IPS-NIHi11 (cell line): ENCODE measurements at places on chromosomes 1 and 21.

DNA sequence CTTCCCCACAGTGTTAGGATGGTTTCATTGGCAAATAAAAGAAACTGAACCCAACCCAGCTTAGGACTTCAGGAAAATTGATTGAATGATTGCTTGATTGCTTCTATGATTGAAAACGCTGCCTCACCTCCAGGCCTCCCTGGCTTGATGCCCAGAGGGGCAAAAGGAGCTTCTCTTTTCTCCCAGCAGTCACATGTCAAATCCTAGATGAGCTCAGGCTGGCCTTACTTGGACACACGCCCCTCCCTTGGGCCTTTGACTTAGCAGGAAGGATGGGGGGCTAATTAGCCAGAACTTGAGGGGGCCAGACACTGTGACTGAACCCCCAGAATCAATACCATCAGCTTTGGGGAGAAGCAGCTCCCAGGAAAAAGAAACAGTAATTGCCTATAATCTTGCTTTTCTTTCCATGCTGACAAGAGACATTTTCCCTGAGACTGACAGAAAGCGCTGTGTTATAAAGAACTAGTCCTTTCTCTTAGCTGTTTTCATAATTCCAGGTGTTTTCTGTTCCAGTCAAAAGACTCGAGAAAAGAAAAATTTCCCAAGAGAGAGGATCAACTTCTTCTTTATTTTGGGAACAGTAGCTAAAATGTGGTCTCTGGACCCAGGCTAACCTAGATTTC lies 50.8 kb upstream of the ATP5PO start:
- no peak for DNase-seq

DNA sequence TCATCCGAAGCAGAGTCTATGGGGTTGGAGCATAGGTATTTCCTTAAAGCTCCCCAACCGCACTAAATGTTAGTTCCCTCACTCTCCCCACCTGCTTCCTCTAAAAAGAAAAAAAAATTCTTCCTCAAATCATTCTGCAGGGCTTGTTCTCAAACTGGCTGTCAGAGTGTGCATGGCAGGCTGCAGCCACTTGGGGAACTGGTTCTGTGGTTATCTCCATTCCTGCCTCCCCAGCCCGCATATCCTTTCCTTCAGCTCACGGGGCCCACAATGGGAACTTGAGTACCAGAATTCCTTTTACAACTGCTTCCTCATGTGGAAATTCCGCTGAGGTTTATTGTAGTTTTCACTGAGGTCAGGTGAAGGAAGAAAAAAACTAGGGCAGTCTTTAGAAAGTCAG lies 159.2 kb downstream of the PIGK start:
- DNase-seq = peak; percentile 50

GRCh38 chr21:33820798-33821197 lies 94.8 kb downstream of the ATP5PO start:
- DNase-seq = no peak

- no peak for DNase-seq
Measured at GRCh38 chr21:46033410-46034400, 52.1 kb downstream of the COL6A1 start.

DNA sequence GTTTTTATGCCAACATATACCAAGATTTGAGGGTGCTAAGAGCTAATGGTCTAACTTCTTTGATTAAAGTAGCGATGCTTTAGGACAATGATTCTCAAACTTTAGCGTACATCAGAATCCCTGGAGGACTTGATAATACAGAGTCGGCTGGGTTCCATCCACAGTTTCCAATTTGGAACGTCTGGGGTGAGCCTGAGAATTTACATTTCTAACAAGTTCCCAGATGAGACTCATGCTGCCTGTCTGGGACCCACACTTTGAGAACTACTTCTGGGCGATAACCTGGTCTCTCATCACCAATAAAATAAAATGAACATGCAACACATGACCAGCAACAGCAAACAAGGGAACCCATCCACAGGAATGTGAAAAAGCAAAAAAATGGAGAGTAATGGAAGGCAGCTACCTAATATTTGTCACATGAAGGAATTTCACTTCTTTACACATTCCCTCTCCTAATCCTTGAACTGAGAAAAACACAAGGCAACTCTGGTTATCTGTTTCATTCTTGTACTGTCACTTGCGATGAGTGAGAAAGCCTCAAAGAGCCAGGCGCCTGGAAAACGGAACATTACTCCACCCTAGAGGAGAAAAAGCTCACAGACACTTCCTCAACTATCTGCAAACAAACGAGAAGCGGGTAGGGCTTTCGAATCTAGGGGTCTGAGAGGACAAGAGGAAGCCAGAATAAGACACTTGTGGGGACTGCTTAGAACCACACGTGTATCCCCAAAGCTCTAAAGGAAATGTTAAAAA lies 14.0 kb downstream of the HSF2BP start:
- DNase-seq = peak; percentile 24

- no peak for DNase-seq
Measured at GRCh38 chr1:170776777-170777176, 112.8 kb downstream of the PRRX1 start.

GRCh38 chr1:243409284-243409683 lies 153.4 kb downstream of the SDCCAG8 start:
- DNase-seq = no peak

GRCh38 chr1:61093525-61094137 lies 11.3 kb downstream of the NFIA start:
- DNase-seq = no peak

GRCh38 chr1:226063977-226064815 lies 1.7 kb downstream of the H3-3A start:
- DNase-seq = no peak

GRCh38 chr1:111990878-111991718 lies 1.6 kb upstream of the KCND3 start:
- peak; percentile 77 for DNase-seq

DNA sequence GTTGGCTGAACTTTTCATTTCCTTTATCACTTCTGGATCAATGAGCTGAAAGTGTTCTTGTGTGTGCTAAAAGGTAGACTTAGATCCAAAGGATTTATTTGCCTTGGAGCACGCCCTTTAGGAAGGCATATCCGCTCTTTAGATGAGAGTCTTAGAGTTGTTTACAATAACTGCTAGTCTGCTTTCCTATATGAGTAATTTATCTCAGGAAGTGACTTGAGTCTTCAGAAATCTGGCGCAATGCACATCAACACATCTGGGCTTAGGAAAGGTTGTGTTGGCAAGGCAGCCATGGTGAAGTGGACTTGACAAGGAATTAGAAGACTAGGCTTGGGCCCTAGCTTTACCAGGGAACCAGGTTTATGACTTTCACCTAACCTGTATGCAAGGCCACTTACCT lies 204.1 kb upstream of the PTGFR start:
- no peak for DNase-seq

DNA sequence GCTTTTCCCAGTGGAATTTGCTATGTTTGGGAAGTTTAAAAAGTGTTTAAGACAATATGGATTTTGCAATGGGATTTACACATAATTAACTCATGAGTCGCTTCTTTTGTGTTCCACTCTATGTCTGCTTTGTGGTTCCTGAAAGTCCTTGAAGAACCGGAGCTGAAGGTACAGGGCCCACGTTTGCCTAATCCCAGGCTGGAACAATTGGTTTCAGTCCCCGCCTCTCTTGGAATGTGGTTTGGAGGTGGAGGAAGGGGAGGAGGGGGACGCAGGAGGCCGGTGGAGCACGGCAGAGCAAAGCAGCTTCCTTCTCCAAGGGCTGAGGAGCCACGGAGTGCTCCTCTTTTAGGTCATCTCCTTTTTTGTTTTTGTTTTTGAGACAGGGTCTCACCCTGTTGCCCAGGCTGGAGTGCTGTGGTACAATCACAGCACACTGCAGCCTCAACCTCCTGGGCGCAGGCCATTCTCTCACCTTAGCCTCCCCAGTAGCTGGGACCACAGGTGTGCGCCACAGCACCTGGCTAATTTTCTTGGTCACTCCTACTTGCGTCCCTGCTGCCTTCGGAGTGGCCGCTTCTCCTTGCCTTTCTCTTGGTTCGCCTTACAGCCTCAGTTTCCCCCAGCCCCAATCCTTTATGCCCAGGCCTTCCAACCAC lies 129.5 kb upstream of the ERRFI1 start:
- peak; percentile 80 for DNase-seq

DNA sequence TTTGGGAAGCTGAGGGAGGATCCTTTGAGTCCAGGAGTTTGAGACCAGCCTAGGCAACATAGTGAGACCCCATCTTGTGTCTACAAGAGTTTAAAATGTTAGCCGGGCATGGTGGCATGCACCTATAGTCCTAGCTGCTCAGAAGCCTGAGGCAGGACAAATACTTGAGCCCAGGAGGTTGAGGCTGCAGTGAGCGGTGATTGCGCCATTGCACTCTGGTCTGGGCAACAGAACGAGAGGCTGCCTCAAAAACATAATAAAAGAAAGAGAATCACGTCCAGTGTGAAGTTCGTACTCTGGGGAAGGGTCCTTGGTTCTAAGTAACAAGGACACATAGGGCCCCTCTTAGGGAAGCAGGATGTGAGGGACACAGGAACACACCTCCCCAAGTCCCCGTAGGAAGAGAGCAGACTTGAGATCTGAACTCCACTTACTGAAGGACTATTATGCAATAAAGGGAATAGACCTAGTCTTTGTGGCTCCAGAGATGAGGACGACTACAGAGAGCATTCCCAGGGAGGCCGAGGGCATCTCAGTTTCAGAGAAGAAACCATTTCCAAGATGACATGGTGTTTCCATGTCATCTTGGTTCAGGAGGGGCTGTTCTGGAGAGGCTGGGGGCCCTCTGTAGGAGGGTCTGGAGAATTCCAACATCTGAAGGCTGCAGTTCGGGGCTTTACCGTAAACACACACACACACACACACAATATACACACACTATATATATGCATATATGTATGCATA lies 10.8 kb upstream of the ENO1 start:
- DNase-seq = no peak

DNA sequence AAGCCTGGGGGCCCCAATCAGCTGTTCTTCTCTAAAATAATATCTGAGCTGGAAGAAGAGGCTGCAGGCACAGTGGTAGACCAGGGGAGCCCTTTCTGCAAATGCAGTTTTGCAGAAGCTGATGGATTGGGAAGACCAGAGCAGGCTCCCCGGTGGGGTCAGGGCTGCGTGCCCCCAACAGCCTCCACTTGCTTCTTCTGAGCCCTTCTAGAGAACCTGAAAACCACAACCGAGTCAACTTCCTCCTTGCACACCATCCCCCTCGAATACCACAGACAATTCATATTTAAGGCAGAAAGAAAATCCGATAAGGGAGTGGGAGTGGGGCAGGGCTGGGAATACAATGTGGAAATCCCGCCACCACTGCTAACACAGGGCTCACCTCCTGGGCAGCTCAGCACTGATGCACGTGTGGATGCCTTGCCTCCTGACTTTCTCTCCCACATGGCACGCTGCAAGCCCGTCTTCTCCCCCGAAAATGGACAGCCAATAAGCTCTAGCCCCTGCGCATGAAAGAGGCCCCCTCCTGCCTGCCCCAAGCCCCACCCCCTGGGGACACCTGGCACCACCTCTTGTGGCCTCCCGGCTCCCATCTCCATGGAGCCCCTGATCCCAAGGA lies 25.4 kb upstream of the ALDH4A1 start:
- DNase-seq = no peak

DNA sequence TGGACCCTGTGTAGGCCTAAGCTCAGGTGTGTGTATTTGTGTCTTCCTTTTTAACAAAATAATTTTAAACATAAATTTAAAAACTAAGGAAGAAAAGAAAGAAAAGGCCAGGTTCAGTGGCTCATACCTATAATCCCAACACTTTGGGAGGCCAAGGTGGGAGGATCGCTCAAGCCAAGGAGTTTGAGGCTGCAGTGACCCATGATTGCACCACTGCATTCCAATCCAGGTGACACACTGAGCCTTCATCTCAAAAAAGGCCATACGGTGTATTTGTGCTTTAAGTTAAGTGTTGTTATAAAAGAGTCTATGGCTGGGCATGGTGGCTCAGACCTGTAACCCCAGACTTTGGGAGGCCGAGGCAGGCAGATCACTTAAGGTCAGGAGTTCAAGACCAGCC lies 8.3 kb downstream of the RAB3B start:
- DNase-seq = no peak

- DNase-seq = no peak
Measured at GRCh38 chr1:193524021-193524420, 337.6 kb upstream of the B3GALT2 start.

DNA sequence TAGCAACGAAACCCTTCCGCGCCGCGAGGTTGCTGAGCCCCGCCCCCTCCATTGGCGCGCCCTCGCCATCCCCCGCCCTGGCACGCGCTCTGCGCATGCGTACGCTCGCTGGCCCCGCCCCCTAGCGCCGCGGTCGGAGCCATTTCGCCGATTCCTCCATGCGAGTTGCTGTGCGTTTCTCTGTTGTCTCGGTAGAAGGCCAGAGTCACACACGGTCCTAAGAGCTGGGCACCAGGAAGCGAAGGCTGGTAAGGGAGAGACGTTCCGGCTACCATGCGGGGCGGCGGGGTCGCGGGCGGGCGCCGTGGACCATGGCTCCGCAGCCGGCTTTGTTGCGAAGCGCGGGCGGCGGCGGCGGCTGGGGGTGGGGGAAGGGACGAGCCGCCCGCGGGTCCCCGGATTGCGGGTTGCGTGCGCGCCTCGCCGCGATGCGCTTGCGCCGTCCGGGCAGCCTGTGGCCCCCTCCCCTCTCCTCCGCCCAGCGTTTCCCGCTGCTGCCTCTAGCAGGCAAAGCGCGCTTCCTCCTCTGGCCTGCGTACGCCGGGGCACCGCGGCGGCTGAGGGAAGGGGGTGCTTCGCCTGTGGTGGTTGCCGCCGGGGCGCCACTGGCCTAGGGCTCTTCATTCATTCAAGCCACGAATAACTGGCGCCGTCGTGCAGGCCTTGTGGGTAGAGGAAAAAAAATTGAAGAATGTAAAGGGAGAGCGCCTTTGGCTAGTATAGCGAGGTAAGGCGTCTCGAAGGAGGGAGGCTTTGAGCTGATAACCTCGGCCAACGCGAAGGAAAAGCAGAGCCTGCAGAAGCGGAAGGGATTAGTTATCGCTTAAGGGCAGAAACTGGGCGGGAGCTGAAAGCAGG lies at the start of gene DHX9:
Gene DHX9 (plus strand): TSS at position 139 of the 858 bp plus-strand sequence. CDS start 3,220 bp downstream, outside the sequence.
- peak; percentile 98 for DNase-seq

DNA sequence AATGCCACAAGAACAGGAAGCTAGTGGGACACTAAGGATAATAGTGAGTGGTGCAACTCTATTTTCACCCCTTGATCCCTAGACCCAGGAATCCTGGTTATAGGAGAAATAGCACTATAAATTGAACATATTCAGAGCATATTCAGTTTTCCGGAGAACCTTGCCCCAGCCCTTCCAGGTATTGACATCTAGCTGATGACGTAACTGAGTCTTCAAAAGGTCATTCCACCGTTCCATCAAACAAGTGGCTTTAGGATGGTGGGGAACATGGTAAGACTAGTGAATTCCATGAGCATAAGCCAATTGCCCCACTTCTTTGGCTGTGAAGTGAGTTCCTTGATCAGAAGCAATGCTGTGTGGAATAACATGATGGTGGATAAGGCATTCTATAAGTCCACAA lies 2.9 kb downstream of the MROH9 start:
- no peak for DNase-seq

DNA sequence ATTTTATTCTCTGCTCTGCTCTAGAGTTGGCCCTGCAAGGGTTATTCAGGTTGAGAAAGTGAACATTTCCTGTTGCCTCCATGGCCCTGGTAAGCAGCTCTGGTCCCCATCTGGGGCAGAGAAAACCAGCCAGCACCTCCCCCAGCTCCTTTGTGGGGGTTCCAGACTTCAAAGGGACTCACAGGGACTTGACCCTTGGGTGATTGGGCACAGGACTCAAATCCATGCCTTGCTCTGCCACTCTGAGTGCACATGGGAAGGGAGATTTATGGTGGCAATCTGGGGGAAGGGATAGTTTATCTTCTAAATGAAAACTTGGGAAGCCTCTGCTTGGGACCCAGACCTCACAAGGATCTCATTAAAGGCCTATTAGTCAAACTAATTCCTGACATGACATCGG lies 212.8 kb downstream of the FOXD2 start:
- no peak for DNase-seq

- no peak for DNase-seq
Measured at GRCh38 chr1:3646596-3646995, 3.3 kb downstream of the WRAP73 start.
